ENCODE measurements at places on chromosomes 4 and X.

DNA sequence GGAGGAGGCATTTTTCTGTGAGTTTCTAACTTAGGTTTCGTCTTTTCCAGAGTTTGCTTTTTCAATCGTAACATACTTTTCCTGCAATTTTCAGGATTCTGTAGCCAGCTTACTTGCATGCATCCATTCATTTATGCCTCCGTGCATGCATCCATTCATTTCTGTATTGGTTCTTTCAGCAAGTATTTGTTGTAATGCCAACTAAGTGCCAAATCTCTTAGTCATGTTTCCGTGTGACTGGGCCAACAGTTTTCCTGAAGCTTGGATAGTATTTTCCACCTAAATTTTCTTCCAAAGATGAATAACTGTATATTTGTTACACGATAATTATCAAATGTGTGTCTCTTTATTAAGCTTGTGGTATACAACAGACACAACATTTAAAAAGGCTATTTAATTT, 41.5 kb downstream of the CBLL2 start:
- DNase-seq, result no peak

- DNase-seq, result no peak
These were observed 735.3 kb upstream of the TENM3 start for GRCh38 chr4:181507938-181508337.

- DNase-seq, result no peak
These were observed 372.9 kb upstream of the TENM3 start for GRCh38 chr4:181870326-181870725.

DNA sequence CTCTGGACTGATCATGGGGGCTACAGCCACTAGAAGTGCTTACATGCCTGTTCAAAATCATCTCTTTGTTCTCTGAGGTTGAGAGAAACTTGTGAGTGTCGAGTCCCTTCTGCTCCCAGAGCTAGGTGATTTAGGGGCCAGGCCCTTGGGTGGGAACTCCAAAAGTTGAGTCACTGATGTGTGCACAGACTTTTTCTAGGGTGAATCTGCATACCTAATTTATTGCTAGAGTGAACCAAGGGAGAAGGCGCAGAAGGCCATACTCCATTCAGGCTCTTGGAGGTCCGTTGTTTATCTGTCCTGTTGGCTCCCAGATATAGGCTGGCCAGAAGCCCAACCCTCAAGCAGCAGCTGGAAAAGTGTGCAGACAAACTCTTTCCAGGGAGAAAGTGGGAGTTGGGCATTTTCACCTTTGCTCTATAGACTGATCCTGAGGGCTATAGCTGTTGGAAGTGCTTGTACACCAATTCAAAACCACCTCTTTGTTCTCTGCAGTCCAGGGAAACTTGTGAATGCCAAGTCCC, 80.8 kb upstream of the ARX start:
- DNase-seq, result no peak

DNA sequence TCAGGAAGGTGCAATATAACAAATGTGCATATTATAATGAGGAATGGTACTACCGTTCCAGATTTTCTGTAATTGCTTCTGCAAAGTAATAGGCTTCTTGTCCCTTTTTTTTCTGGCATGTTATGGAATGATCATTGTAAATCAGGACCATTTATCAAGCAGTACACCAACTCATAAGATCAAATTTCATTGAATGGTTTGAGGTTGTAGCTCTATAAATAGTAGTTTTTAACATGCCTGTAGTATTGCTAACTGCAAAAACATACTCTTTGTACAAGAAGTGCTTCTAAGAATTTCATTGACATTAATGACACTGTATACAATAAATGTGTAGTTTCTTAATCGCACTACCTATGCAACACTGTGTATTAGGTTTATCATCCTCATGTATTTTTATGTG, 12.6 kb downstream of the IBSP start:
- no peak for DNase-seq

- no peak for DNase-seq
These were observed 2.4 kb downstream of the SYP start for GRCh38 chrX:49197543-49198087.

DNA sequence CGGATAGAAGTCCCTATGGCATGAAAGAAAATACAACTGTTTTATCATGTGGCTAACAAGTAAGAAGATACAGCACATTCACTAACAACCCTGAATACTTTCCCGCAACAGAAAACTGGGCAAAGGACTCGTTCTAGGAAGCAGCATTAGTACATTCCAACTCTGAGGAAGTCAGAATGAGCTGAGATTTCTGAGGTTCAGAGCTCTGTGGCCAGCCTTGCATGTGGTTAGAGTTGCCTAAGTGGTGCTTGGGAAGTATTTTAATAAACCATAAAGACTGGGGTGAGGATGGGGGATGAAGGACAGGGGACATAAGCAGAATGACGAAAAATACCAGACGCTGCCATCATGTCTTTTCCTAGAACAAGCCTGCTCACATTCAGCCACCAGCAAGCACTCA, 82.2 kb downstream of the EFHC2 start:
- no peak for DNase-seq
